ENCODE measurements at places on chromosomes 4 and X. TPM values are rescaled to one million over a fixed set of nuclear protein-coding genes. Genes with fewer than 3 reads are reported as not detected.

MTMR8 gene
- 2.1 TPM for total RNA-seq

ZNF630 gene
- total RNA-seq, result 0.49 TPM

RENBP gene
- total RNA-seq, result not detected

GLRA2 gene
- not detected for total RNA-seq

FAAH2 gene
- total RNA-seq, result 0.18 TPM

EVC gene
- total RNA-seq, result 12.5 TPM

FGG gene
- total RNA-seq, result 5.1 TPM

POLN gene
- 1.1 TPM for total RNA-seq

EMCN gene
- not detected for total RNA-seq

HTN3 gene
- not detected for total RNA-seq

RTL5 gene
- 1.9 TPM for total RNA-seq

RAP1GDS1 gene
- 30.4 TPM for total RNA-seq

NXF3 gene
- not detected for total RNA-seq

CSAG2 gene
- total RNA-seq, result not detected

RADX gene
- not detected for total RNA-seq

GAK gene
- 47.2 TPM for total RNA-seq

ATG4A gene
- total RNA-seq, result 10.0 TPM

KLB gene
- total RNA-seq, result 0.06 TPM

UCP1 gene
- 0.11 TPM for total RNA-seq

DACH2 gene
- not detected for total RNA-seq

USP38 gene
- 9.5 TPM for total RNA-seq

GIMD1 gene
- total RNA-seq, result not detected
